CD4-positive, alpha-beta T cell treated with Interleukin-15 for 4 hours (primary cell): ENCODE measurements at places on chromosomes 2 and 18.

GRCh38 chr2:230439590-230439989, 23.6 kb downstream of the SP100 start:
- peak; percentile 49 for DNase-seq

GRCh38 chr2:120939595-120940318, 204.1 kb downstream of the GLI2 start:
- DNase-seq, result no peak

DNA sequence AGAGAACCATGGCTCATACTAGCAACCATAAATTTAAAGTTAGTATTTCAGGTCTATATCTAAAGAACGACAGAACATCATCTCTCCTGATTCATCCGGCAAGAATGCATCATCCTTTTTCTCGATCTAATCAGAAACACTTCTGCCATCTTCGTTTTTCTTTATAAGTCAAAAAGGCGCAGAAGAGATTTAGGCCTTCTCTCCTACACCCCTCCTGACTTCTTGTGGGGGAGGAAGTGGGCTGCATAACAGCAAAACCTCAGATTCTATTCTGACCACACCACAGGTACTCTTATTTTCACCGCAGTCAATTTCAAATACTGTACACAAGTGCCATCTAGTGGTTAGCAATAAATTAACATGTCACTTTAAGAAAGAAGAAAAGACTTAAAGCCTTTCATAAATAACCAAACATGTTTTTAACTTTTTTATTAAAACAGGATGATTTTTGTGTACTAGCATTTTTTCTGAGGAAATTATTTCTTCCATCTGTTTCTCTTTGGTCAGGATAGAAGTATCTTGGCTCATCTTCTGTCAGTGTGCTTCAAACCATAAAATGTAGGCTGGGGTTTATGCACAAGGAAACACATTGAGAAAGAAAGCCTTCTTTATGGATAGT, 48.4 kb upstream of the PIK3C3 start:
- DNase-seq, result peak; percentile 46

- DNase-seq, result peak; percentile 0
These were observed 594 bp downstream of the FAM161A start for GRCh38 chr2:61853086-61853846.

- DNase-seq, result no peak
These were observed 83.9 kb upstream of the REV1 start for GRCh38 chr2:99573634-99574251.

GRCh38 chr2:143840601-143841000, 679.3 kb downstream of the ZEB2 start:
- no peak for DNase-seq

DNA sequence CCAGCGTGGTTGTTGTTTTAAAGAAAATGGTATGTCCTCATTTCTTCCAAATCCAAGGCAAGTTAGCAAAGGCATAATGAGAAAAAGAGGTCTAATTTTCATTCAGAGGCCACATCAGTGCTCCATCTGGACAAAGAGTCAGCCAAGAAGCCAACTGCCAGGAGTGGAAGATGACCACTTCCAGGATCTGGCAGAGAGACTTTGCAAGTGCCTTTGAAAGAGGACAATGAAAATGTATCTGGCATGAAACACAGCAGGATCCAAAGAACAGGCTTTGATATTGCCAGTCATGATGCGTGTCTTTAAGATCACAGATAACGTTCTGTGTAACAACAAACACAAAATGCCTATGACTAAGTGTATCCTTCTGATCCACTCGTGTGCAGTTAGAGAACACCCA, 82.8 kb downstream of the AFF3 start:
- no peak for DNase-seq

GRCh38 chr18:7982216-7982615, 415.1 kb downstream of the PTPRM start:
- no peak for DNase-seq

DNA sequence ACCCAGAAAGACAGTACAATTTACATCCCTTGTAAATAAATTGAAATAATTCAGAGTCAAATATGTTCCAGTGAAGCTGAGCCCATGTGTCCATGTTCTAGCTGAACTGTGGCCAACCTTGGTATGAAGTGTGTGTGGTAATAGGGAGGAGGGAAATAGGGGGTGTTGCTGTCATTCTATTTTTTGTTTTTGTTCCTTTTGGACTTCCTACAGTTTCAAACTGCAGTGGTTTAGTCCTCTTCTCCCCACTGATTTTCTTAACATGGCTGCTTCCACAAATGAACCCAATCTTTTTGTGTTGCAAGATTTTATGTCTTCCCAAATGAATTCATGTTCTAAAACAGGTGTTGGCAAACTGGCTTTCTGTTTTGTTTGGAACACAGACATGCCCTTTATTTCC, 156.9 kb downstream of the CCBE1 start:
- no peak for DNase-seq

- no peak for DNase-seq
These were observed 29.6 kb downstream of the SERTAD2 start for GRCh38 chr2:64624108-64624610.

GRCh38 chr2:120762341-120763061, 26.8 kb downstream of the GLI2 start:
- DNase-seq, result no peak

GRCh38 chr2:74735564-74735963, 81.5 kb downstream of the SEMA4F start:
- DNase-seq, result no peak

DNA sequence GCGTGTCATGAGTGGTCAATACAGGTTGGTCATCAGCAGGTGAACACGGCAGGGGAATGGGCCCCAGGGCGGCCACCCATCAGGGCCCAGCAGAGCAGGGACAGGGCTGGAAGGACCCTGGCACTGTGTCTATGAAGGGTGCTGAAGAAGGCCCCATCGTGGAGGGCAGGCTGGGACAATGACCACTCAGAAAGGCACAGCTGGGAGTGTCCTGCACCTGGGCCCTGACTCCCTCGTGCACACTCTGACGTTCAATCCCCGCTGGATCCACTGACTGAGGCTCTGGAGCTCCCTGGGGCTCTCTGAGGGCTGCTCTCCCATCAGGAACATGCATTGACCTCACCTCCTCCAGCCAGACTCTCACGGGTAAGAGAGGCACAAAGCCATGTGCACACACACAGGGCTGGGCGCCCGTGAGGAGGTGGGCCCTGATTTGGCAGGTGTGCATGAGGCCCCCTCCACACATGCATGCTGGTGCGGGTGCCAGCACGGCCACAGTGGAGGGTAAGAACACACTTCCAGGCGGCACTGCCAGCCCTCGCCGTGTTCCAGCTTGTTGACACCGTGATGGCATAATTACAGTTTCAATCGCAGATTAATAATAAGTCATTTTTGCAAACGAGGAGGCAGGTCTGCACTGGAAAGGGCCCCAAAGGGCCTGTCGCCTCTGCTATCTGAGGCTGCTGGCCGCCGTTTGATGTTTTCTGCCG, 58.5 kb downstream of the SMAD7 start:
- DNase-seq, result no peak

DNA sequence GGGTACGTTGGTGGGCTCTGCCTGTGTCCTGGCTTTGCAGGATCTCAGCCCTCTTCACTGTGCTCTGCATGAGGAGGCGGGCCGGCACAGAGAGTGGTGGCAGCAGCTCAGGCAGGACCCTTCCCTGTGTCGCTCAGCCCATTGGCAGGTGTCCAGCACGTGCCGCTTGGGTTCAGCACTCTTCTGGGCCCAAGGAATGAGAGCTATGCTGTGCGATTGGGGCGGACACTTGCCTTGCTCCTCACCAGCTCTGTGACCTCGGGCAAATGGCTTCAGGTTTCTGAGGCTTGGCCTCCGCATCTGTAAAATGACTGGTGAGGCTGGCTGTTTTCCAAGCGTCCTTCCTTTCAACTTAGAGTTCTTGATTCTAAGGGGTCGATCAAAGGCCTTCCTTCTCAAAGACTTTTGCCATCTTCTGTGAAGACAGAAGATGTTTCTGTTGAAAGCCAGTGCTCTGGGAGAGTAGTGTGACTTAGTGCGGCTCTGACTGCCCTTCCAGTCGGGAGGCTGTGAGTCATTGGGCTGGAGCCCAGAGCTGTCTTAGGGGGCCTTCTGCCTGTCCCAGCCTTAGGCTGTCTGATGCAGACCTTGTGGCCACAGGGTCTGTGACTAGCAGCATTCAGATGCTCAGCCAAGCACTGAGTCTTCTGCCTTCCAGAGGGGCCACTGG, 35.6 kb downstream of the GLI2 start:
- DNase-seq, result no peak

DNA sequence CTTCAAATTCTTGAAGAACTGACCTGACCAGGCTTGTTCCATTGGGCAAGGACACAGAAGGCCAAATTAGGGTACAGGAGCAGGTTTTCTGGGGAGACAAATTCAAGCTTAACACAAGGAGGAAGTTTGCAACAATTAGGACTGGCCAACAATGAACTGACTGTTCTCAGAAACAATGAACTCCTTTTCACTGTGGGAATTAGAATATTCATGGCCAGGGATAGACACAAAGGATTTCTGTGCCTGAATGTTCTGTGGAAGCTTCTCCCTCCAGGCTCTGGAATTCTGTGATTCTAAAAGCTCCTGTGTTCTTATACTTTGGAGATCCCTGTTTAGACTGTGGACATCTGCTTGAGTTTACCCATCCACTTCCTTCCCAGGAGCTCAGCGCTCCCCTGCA, 15.2 kb downstream of the SMYD1 start:
- no peak for DNase-seq

GRCh38 chr18:50058731-50059130, 136.2 kb downstream of the MYO5B start:
- no peak for DNase-seq

GRCh38 chr18:77135339-77136075, 2.9 kb upstream of the MBP start:
- no peak for DNase-seq

DNA sequence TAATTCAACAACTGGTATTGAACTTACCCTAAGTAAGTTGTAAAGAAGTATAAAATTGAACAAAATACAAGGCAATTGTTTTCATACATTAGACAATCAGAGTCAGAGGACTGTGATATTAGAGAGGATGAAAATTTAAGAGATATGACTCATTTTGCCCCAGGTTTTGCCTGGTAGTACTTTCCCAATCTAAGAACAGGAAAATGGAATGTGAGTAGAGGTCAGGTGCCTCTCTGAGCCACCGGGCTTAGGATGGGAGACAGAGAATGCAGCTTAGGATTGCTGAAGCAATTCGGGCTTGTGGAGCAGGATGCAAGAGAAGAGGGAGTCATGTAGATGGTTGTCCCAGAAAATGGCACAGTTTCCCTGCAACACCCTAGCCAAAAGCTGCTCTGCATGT, 219.7 kb upstream of the CHST9 start:
- DNase-seq, result no peak

DNA sequence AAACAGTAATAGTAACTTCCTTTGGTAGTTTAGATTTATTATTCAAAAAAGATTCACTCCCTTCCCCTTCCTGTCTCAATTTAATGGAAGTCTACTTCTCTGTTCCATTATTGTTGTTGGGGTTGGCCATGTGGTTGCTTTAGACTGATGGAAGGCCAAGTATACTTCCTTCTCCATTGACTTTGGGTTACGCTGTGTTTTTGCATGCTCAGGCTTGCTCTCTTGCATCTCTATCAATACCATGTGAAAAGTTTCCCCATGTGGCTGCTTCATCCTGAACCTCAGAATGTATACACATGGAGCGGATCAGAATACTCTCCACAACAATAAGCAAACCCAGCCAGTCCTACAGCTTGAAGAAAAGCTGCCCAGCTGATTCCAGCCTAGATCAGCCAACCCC, 20.3 kb downstream of the CFAP210 start:
- DNase-seq, result no peak

- DNase-seq, result no peak
These were observed 1.2 kb downstream of the SERPINB5 start for GRCh38 chr18:63477968-63478367.

DNA sequence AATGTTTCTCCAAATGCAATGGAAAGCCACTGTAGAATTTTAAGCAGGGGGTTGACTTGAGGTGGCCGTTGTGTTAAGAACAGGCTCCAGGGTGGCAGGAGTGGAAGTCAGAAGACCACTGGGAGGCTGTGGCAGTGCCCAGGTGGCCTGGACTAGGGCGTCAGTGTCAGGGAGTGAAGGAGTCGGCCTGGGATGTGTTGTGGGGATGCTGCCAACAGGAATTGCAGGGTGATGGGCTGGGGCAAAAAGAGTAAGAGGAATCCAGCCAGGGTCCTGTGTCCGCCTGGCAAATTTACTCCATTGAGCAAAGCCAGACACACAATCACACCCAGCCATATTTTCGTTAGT, 55.1 kb downstream of the ACAA2 start:
- no peak for DNase-seq

GRCh38 chr2:100853909-100854810, 34.2 kb downstream of the NPAS2 start:
- DNase-seq, result no peak

- DNase-seq, result no peak
These were observed 120.5 kb downstream of the CCBE1 start for GRCh38 chr18:59576541-59577385.

GRCh38 chr2:66560683-66561082, 125.8 kb downstream of the MEIS1 start:
- DNase-seq, result no peak

GRCh38 chr2:80329491-80329890, 24.9 kb upstream of the LRRTM1 start:
- DNase-seq, result no peak

- DNase-seq, result no peak
These were observed 297.3 kb downstream of the IKZF2 start for GRCh38 chr2:212854116-212854515.

DNA sequence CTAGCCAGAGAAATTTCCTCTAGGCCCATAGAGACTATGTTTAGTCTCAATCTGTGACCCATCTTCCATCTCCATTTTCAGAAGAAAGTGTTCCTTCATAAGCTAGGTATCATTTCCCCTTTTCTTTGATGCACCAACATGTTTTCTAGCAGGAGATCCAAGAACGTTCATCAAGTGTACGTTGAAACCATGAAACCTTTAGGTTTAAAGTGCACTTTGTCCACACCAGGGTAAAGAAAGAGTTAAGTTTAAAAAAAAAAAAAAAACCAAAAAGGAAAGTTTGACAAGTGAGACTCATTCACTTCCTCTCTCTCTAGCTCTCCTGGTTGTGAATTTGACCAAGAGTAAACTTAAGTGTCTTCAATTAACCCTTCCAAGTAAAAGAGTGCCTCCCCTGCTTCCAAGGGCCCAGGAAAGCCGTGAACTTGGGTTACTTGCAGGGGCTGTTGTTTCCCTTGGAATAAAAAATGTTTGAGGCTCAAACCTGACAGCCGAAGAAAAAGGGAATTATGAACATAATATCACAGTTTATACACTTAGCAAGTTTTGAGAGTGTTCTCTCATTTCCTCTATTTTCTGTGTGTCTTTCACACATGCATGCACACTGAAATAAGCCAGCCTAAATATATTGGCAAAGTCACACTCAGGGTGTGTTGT, 56.7 kb downstream of the LBH start:
- DNase-seq, result no peak

- DNase-seq, result no peak
These were observed 5.2 kb upstream of the CTDSP1 start for GRCh38 chr2:218394298-218395089.

DNA sequence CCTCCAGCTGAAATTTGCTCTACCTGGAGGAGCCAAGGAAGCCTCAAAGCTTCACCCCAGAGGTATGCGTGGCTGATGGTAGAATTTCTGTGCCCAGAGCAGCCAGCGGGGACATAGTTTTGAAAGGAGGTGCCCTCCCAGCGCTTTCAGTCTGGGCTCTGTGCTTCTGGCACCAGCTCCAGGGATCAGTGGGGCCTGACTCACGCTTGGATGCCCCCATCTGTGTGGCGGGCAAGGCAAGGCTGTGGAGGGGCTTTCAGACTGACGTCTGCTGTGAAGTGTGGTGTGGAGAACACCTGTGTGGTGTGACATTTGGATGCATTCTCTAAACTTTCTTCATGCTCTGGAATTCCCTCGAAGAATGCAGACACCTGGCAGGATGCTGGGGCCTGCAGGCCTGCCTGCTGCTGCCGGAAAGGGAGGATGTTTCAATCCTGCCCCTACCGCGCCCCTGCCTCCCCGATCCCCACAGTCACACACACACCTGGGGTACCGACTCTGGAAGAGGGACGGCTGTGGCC, 84.1 kb downstream of the CTIF start:
- DNase-seq, result no peak
